NCI-H2227 treated with DMSO at 0.1 percent for 48 hours (cell line): ENCODE measurements at places on chromosomes 3 and 15.

DNA sequence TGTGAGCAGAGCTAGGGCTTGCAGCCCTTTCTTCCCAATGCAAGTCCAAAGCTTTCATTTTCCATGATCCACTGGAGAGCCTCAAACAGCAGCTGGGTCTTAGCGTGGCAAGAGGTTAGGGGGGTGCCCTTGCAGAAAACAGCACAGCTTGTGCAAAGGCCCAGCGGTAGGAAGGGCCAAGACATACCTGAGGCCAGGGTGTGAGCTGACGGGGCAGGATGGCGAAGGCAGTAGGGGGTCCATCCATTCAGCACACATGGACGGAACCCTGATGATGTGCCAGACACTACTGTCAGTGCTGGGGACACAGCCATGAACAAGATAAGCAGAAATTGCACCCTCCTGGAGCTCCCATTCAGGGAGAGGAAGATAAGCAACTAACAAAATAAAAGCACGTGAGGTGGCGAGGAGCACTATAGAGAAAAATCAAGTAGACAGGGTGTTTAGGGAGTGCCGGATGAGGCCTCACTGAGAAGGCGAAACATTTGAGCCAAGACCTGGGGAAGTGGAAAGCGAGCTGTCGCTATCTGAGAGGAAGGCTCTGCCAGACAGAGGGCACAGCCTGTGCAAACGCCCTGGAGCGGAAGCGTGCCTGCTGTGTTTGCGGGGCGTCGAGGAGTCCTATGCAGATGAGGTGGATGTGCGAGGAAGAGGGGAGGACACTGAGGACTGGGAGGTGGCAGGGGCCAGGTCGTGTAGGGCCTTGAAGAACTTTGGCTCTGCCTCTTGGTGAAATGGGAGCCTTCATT is 43.4 kb downstream of the SLC6A1 start:
- DNase-seq: no peak

- peak; percentile 33 for DNase-seq
These were observed 79.8 kb upstream of the NR2E3 start for GRCh38 chr15:71730277-71731144.

DNA sequence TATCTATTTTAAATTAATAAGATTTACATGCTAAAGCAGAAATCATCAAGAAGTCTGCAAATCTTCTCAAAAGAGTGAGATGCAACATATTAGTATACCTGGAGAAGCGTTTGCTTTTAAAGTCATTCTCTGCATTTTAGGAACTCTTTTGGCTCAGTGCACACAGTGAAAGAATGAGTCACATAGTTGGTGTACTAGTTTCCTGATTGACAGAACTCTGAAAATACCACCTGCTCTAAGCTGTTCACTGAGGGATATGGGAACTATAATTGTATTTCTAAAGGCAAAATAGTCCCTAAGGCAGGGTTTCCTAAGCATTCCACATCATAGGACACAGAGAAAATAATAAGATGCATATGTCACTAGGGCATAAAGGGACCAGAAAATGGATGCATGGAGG is 838.5 kb downstream of the DIPK2A start:
- no peak for DNase-seq

DNA sequence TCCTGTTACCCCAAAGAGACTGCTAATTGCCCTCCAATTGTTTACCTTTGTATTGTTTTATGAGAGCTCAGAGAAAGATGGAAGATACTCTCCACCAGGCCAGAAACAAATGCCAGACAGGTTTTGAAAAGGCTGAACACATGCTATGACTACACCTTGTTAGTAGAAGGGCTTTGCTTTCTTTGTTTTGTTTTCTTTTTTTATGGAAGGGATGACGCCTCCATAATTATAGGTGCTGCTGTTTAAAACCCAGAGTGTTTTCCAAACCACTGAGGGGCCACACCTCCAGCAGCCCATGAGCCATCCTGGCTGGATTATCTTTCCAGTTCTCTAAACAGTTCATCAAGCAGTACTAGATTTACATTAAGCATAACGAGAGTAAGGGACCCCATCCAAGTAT is 5.6 kb upstream of the FOXP1 start:
- DNase-seq: no peak

GRCh38 chr3:121980450-121980796 is 41.6 kb downstream of the ILDR1 start:
- DNase-seq: no peak

DNA sequence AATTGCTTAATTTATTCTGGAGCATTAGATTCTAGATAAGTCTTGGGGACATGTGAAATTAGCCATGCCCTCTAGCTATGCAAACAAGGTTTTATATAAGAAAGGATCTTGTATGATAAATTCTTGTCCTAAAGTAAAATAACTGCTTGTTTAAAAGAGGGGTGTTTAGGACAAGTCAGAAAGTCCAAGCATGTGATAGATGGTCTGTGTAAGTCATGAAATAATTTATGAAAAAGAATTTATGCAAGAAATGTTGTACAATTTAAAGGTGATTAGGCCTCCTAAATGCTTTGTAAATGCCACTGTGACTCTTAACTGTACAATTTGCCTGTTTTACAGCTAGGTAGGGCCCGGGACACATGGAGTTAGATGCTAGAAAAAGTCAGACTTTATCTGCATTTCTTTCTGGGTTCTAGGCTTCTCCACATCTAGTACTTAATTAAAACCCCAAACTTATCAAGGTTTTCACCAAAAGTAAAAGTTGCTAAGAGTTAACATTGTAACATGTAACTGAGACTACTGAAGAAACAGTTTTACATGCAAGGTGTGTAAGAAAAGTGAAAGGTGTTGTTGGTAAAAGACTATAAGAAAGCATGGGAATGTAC is 13.2 kb downstream of the LINS1 start:
- no peak for DNase-seq

DNA sequence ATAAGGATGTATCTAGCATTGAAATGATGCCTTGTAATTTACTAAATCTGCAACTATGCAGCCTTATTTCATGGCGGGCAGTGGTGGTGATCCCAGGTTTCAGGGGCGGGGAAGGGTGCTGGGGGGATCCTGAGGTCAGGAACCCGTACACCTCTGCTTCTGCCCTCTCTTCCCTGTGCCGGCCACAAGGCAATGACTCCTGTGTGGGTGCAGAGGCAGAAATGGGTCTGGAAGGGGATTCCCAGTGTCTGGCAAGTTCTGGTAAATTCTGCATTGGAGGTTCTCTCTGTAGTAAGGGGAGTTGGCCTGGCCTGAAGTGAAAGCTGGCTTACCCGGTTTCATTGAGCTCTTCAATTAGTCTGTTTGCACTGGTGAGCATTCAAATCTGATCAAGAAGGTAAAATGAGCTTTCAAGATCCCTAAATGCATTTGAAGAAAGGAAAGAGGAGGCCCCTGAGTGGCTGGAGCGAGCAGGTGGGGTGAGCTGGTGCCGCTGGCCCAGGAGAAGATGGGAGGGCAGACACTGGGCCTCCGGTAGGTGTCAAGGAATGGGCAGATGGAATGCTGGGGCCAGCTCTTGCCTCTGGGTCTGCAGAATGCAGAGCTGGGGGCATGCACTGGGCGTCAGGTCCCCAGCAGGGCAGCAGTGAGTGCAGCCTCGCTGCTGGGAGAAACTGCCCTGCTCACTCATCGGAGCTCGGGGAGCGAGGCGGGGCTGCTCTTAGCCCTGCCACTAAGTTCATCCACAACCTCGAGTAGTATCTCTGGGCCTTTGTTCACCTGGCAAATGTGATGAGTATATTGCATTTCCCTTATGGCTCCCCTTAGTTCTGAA is 13.7 kb downstream of the NRROS start:
- no peak for DNase-seq

GRCh38 chr3:111080413-111080812 is 8.8 kb downstream of the NECTIN3 start:
- no peak for DNase-seq

- no peak for DNase-seq
These were observed 385.8 kb downstream of the C3orf38 start for GRCh38 chr3:88535563-88535962.

GRCh38 chr15:80902298-80902801 is 87.3 kb downstream of the MESD start:
- no peak for DNase-seq

GRCh38 chr15:25241241-25241801 is 197.5 kb downstream of the UBE3A start:
- DNase-seq: no peak

- DNase-seq: no peak
These were observed 184.9 kb downstream of the MINAR1 start for GRCh38 chr15:79617071-79617470.

DNA sequence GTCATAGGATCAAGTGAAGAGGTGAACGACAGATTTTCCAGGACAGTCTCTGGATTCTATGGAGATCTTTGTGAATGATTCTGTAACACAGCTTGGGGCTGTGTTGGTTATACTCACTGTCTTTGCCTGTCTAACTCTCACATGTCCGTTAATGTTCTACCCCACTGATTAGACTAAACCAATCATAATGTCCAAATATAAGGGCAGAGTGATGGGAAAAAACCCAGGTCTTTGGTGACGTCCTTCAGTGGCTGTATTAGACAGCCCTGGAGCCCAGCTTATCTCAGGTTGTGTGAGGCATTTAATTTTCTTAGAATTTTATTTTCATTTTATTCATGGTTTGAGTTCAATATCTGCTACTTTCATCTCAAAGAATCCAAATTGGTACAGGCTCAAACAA is 59.3 kb upstream of the TRA2B start:
- no peak for DNase-seq

- DNase-seq: no peak
These were observed 19.4 kb upstream of the SERPINI2 start for GRCh38 chr3:167493244-167493643.

- DNase-seq: no peak
These were observed 691.3 kb downstream of the ZPLD1 start for GRCh38 chr3:103126115-103126514.

DNA sequence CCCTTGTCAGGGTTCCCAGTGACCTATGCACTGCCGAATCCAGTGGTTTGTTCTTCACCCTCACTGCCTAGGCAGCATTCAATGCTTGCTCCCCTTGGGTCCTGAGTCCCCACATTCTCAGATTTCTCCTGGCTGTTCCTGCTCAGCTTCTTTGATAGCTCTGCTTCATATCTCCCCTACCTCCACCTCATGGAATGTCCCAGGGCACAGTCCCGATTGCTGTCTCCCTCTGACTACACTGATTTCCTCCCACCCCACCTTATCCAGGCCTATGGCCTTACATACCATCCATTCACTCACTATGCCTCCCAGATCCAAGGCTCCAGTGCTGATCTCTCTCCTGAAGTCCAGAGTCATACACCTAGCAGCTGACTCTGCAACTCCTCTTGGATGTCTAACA is 1.5 kb upstream of the CDHR4 start:
- no peak for DNase-seq

DNA sequence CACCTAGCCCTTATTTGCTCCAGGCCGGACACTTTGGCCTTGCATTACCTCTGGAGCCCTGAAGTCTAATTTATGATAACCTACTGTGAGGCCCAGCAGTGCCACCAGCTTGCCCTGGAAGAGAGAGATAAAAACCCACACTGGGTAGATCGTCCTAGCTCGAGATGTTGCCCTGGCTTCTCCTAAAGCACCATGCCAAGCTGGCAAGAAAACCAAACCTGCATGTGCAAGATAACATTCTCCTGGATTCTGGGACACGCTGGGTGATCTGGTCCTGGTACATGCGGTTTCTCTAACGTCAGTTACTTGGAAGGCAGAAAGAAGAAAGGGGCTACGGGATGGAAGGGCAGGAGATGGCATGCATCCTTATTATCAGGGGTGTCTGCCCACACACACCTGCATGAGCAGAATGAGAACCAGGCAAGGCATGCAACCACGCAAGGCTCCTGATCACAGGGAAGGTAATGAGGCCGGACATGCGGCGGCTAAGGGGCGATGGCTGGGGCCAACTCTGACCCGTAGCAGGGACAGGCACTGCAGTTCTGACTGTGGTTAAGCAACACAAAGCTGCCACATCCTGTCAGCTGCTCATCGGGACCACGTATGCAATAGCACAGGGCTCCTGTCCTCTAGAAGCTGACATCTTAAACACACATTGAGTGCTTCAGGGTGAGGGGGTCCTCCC is 73.0 kb downstream of the OXNAD1 start:
- no peak for DNase-seq

DNA sequence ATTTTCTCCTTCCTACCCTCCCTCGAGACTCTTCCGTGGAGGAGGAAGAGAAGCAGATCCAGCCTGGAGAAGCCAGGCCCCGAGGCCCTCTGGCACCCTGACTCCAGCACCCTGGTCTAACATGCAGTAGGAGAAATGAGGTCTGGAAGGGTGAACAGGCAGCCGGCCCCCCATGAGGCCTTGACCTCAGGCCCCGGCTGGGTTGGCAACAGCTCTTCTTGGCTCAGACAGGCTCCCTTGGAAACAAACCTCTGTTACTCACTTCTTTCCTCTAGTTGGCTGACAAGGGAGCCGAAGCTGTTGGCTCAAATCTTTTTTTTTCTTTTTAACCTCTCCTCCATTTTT is 73.4 kb downstream of the CPN2 start:
- no peak for DNase-seq

GRCh38 chr15:92944946-92945521 is 44.9 kb downstream of the CHD2 start:
- DNase-seq: no peak

DNA sequence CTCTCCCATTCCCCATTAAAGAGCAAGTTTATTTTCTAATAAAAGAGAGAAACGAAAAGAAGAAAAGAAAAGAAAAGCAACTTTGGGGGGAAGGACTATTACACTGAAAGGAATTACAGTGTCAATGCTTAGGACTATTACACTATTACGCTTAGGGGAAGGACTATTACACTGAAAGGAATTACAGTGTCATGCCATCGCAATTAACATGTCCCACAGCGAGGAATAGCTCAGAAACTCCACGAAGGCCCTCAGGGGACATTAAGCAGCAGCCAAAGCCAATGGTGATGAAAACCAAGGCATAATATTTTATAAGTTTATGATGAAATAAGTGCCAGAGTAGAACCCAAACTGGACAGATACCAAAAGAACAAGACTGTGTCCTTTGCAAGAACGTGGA is 22.1 kb upstream of the DET1 start:
- DNase-seq: no peak

- DNase-seq: no peak
These were observed 108.5 kb upstream of the PFN2 start for GRCh38 chr3:150079029-150079739.

DNA sequence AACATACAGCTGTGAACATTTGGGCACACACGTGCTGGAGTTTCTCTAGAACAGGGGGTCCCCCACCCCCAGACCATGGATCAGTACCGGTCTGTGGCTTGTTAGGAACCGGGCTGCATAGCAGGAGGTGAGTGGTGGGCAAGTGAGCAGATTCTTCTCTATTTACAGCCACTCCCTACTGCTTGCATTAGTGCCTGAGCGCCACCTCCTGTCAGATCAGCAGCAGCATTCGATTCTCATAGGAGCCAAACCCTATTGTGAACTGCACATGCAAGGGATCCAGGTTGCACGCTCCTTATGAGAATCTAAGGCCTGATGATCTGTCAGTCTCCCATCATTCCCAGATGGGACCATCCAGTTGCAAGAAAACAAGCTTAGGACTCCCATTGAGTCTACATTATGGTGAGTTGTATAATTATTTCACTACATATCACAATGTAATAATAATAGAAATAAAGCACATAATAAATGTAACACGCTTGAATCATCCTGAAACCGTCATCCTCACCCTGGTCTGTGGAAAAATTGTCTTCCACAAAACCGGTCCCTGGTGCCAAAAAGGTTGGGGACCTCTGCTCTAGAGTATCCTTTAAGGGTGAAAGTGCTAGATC is 25.8 kb downstream of the CHRM5 start:
- DNase-seq: no peak
